ENCODE measurements at places on chromosomes 1 and 21.
A peak's percentile ranks its signal among the peaks of the same experiment; 100 is the strongest.

DNA sequence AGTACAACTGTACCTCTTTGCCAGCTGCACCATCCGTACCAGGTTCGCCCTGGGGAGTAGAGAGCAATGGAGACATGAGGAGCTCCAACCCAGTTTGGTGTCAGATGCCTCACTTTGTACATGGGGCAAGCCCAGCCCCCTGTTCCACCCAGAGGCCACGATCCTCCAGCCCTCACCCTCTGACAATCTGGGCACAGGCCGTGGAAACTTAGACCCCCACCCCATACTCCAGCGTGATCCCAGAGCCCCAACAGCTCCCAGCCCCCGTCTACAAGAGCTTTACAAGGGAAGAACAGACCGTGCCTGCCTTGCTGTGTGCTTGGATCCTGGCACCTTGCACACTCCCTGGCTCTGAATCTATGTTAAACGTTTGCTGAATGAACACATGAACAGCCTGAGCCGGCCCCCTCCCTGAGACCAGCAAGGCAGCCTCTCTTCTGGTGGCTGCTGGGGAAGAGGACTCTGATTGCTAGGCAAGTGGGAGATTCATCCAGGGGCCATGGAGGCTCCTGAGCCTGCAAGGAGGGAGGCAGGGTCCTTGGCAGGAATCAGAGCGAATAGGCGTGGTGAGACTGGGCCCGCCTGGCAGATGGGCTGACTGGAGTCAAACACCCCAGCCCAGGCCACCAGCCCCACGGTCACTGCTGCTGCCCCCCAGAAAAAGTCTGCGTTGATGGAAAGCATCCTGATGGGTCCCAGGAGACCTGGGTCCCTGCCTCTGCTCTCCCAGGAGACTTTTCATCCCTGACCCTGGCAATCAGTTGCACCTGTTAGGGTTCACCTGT, 12.5 kb upstream of the PEF1 start:
- no peak for DNase-seq

- DNase-seq = no peak
Observed at GRCh38 chr1:92970990-92971689, 9.9 kb upstream of the DIPK1A start.

DNA sequence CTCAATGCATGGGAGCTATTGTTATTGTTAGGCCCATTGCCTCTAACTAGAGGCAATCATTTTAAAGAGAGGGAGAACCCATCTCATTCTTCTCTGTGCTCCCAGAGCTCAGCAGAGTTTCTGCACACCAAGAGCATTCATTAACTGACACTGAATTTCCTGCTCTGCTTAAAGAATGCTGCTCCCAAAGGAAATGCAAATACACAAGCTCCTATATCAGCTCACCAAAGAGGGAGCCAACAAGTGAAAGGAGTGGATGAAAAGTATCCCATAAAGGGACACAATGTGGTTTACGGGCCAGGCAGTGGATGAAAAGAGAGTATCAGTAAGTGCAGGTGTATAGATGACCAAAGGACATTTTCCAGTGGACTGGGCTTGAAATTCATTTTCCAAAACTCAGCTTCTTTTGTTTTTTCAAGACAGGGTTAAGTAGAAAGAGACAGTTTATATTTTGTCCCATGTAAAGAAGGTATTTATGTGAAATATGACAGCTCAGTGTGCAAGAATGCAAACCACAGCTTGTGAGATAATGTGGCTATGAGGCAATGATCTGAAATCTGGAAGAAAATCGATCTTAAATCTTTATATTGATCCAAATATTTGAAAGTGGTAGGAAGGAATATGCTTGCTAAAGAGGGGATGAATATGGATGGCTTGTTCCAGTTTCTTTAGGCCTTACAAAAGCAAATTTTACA, 207.7 kb upstream of the CAMK1G start:
- DNase-seq = no peak

DNA sequence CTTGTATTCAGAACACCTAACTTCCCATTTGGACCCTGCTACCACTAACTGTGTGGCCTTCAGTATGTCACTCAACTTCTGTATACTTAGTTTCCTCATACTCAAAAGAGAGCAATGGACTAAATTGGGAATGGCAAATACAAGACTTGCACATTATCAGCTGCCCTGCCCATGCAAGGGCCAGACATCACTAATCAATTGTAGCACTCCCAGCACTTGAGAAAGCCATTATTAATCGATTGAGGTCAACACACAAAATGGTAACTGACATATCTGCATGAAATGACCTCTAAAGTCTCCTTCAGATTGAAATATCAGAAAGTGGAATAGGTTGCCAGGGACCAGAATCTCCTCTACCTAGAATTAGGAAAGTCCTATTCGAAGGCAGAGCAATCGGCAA, 59.2 kb downstream of the MT1HL1 start:
- no peak for DNase-seq

GRCh38 chr21:36690628-36691554, 8.0 kb upstream of the SIM2 start:
- no peak for DNase-seq

- no peak for DNase-seq
Observed at GRCh38 chr1:172239901-172240300, 180.6 kb upstream of the C1orf105 start.

DNA sequence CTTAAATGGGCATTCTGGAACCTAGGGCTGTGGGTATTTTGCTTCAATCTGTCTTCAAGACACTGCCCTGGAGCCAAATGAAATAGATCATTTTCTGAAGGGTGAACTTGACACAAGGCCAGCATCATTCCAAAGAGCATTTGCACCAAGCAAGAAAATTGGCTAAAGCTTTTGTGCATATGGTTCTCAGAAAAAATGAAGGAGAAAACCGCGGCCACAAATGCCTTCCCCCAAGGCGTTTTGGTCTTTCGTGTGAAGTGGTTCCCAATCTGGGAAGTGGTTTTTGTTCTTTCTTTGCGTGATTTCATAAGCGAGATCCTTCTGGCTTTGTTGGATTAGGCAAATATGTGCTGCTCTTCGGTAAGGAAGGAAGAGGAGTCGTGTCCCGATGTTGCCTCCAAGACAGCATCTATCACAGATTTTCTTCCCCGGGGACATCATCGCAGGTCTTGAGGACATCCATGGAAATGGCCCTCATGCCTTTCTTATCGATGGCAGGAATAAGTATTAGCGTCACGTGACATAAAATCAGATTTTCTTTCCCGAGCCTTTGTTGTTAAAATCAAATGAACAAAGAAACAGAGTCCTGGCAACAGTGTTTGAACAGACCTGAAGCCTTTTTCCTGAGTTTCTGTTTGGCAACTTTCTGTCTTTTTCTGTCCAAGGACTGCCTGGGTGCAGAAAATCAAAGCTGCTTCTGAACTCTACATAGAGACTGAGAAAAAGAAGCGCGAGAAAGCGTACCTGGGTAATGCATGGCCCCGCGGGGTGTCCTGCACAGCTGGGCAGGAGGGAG, 31.0 kb downstream of the ATP5PO start:
- DNase-seq = no peak

DNA sequence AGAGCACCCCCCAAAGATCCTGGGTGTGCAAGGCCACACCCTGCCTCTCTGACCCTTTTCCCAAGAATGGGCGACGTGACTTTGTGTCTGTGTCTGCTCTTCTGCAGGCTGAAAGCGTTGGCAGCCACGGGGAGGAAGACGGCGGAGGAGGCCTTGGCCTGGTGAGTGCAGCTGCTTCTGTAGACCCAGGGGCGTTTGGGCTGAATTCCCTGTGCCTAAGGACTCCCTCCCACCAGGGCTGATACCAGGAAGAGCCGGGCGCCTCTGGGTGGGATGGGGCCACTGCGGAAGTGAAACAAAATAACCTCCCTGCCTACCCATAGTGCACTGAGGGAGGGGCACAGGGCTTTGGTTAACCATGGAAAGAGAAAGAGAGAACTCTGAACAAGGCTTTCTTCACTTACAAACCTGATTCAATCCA, 2.5 kb downstream of the UBASH3A start:
- DNase-seq = no peak

DNA sequence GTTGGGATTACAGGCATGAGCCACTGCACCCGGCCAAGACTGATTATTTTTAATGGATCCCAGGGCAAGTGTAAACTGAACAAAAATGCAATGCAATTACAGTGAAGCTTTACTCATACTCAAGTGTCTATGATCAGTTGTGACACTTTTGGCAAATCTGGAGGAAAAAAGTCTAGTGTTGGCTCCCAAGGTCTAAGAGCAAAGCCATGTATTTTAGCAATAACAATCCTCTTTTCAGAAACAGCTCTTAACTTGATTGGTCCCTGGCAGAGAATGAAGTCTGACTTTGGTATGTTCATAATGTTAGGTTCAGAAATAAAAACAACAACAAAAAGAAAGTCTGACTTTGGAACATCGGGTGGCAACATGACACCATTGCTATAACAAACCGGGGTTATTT, 40.2 kb upstream of the C1orf53 start:
- DNase-seq = no peak

GRCh38 chr1:203039609-203040512, 13.6 kb downstream of the PPFIA4 start:
- DNase-seq = peak; percentile 16

GRCh38 chr1:156754219-156754618, 2.7 kb upstream of the HDGF start:
- DNase-seq = no peak

- DNase-seq = no peak
Observed at GRCh38 chr1:38246955-38247952, 200.7 kb upstream of the POU3F1 start.

- peak; percentile 57 for DNase-seq
Observed at GRCh38 chr1:84936116-84936810, 43.3 kb upstream of the LPAR3 start.

- no peak for DNase-seq
Observed at GRCh38 chr1:204357551-204358490, 1.9 kb downstream of the PLEKHA6 start.

- DNase-seq = no peak
Observed at GRCh38 chr1:177170756-177171535, at the start of gene BRINP2. Gene BRINP2, plus strand, starts transcription at chr1:177170958. Its CDS starts 58,919 bp downstream, at chr1:177229877.

GRCh38 chr1:174797398-174797797, 202.3 kb upstream of the CACYBP start:
- DNase-seq = no peak

- DNase-seq = no peak
Observed at GRCh38 chr1:82214606-82215005, 413.9 kb downstream of the ADGRL2 start.

DNA sequence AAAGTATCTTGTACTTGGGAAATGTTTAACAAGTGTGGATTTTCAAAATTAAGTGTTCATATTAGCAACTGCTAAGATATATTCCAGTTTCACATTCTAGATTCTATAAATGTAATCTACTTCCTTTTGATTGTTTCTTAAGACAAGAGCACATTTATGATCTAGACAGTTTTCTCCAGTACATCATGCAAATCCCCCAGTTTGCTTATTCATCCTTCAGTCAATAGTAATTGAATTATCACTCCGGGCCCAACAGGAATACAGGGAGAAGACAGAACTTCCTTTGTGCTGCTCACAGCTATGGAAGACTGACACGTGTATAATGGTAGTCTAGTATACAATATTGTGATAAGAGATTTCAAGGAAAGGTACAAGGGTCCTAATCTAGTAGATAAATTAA, 14.5 kb downstream of the PLA2G4A start:
- no peak for DNase-seq

- DNase-seq = peak; percentile 19
Observed at GRCh38 chr1:89823679-89824292, 3.0 kb downstream of the LRRC8D start.

GRCh38 chr1:53135735-53136114, 6.7 kb downstream of the SLC1A7 start:
- DNase-seq = peak; percentile 41

DNA sequence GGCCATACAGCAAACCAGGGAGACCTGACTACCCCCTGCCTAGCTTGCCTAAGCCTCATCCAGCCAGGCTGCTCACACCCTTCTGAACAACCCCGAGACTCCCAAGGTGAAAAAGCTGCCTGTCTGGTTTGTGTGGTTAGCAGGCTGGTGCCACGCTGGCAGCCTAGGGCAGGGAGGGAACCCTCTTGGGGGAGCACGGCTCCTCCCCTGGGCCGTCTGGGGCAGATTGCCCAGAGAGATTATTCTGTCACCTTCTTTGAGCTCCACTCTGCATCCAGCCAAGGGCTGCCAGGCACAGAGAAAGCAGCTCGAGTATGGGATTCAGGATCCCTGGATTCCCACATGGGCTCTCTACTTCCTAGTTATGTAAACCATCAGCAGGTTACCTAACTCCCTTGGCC, 27.5 kb upstream of the TCEA3 start:
- DNase-seq = no peak

GRCh38 chr1:2985067-2985561, 36.2 kb upstream of the ACTRT2 start:
- no peak for DNase-seq

GRCh38 chr1:33097137-33097611, 16.2 kb downstream of the AZIN2 start:
- no peak for DNase-seq

- DNase-seq = no peak
Observed at GRCh38 chr1:156050376-156050775, 3.2 kb downstream of the UBQLN4 start.

GRCh38 chr1:37244083-37244480, 209.8 kb upstream of the GRIK3 start:
- DNase-seq = no peak

GRCh38 chr1:2987773-2988172, 33.5 kb upstream of the ACTRT2 start:
- no peak for DNase-seq

DNA sequence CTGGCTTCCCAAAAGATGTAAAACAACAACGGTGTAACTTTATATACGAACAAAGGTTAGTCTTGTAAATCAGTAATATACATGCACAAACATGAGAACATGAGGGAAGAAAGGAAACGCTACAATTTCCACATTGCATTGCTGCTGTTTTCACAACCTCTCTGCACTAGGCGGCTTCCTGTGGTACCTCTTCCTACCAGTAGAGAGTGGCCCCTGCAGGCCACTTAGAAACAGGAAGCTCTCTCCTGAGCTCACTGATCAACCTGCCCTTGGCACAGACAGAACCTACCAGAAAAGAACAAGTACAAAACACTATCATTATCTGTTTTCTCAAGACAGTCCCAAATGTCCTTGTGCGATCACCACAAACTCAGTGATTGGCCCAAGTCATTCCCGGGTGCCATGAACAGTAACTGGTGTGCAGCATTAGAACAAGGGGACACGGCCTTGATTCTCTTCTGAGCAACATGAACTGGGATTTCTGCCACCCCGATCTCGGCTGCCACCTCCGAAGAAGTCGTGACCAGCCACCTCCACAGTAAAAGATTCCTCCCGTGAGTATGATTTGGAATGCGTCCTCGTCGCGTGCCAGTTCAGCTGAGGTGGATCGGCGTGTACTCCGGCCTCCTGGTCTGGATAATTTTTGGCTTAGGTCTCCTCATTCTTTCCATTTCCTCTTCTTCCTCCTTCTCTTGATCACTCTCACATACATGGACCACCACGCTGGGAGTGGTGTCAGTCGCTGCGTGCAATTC, 5.7 kb upstream of the KCNE1 start:
- peak; percentile 82 for DNase-seq

GRCh38 chr1:51523931-51524330, 4.9 kb upstream of the EPS15 start:
- no peak for DNase-seq

GRCh38 chr1:62280150-62280549, 39.1 kb downstream of the KANK4 start:
- DNase-seq = no peak

GRCh38 chr1:244047621-244048255, 3.3 kb upstream of the ZBTB18 start:
- DNase-seq = peak; percentile 33
